ENCODE measurements at places on chromosomes 7 and 10.
A peak's percentile ranks its signal among the peaks of the same experiment; 100 is the strongest.

GRCh38 chr10:113499806-113500205 lies 53.0 kb upstream of the HABP2 start:
- no peak for DNase-seq

DNA sequence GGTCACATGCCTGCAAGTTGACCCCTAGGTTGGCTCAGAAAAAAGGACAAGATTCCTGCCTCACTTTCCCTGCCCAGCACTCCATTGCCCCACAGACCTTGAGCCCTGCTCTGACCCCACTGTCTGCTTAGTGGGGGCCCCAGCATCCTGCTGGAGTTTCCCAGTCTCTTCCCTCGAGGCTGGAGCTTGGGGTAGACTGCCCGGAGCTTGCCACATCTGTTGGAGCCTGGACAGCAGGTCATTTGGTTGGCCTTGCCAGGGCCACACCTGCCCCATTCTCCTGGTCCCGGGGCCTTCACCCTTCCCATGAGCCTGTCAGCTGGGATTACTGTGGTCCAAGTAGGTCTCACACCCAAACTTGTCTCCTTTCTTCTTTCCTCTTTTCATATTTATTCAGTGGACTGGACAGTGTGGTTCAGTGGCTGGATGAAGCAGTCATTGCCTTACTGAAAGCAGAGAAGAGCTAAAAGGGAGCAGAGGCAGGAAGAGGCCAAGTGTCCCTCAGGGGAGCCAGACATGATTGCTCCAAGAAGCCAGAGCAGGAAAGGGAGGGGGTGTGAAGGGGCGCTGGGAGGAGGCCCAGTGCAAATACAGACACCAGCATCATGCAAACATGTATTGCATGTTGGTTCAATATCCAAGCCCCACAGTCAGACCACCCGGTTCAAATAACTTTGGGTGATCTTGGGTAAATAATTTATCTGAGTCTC lies 56.2 kb upstream of the CACUL1 start:
- no peak for DNase-seq

- no peak for DNase-seq
Observed at GRCh38 chr10:64091897-64092296, 570.7 kb downstream of the REEP3 start.

DNA sequence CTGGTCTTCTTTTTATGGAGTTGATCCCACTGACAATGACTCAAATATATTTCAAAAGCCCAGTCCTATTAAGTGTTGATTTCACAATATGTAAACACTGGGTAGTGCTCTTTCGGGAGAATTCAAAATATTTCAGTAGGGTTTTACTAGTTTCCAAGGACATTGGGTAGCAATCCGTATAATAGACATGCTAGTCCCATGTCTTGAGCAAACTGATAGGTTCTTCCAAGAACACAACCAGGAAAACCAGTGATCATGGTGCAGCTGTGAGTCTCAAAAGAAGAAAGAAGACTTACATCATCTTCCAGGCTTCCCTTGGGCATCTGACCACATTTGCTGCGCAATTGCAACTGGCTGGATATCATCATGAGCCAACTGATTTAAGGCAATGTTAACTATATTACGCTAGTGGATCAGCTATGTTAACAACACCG lies 59.3 kb upstream of the APBB1IP start:
- DNase-seq, result no peak

DNA sequence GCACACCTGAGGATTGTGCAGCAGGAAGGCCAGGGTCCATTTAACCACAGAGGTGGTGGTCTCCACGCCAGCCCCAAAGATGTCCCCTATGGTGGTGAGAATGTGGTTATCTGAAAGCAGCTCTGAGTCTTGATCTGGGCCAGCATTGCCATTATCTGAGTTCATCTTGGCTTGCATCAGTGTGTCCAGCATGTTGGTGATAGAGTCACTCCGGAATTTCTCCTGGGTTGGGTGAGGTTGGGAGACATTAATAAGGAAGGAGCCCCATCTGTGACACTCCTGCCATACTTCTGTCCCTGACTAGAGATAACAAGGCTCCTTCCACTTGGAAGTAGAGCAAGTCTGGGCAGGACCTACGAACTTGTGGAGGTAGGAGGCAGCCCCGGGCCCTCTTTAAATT lies 4.2 kb downstream of the CYP17A1 start:
- DNase-seq, result no peak

DNA sequence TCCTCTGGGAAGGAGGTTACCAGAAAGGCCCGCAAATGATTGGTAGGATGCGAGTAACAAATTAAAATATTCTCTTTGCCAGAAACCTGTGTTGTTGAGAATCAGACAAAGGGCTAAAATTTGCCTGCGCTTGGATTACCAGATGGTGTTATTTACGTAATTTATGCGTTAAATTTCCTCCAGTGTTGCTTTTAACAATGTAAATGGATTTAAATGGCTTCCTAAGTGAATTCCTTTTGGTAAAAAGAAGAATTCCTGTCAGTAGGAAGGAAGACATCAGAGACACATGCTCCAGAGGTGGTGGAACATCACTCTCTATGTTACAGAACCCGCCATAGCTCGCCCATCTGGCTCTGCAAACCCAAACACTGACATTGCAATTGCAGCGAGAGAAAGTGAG lies 520.6 kb downstream of the GALNT17 start:
- DNase-seq, result no peak

GRCh38 chr7:130925136-130925794 lies 191.3 kb upstream of the KLF14 start:
- no peak for DNase-seq

- no peak for DNase-seq
Observed at GRCh38 chr10:76150139-76150875, 718.9 kb downstream of the LRMDA start.

GRCh38 chr10:121245754-121246153 lies 352.5 kb downstream of the FGFR2 start:
- DNase-seq, result no peak

DNA sequence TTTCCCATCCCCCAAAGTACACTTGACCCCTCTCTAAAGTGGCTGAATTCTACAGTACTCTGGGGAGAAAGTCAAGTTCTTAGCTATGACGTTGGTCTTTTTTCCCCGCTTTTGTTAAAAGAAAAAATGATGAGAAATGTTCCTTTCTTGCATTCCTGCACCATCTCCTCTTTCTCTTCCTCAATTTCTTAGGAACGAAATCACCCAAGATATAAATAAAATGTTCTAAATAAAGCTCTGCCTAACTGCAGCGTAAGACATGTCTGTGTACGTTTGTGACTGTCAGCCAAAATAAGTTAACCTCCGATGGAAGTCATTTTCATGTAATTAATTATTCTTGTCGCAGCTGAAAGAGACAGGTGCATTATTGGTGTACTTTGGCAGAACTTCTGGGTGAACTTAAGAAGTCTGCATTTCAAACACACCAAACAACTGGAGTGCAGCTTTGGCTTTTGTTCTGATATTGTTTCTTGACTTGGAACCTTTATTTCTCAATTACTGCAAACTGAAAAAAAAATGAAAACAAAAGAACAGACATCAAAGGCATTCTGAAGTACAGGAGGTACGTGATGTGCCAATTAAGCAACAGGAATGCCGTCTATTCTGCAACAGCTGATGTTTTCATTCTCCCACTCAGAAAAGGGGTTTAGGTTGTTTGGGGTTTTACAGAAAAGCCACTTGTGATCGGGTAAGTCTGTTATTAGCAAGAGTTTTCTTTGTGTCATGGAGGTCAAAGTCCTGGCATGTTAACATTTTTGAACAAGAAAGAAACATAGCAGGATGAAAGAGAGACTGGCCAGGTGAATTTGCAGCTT lies 82.4 kb upstream of the SDK1 start:
- peak; percentile 78 for DNase-seq

GRCh38 chr10:7301006-7301778 lies 109.6 kb downstream of the SFMBT2 start:
- no peak for DNase-seq

- DNase-seq, result no peak
Observed at GRCh38 chr10:33227489-33227888, 107.0 kb downstream of the NRP1 start.
